ENCODE measurements at places on chromosomes 12 and 14. TPM values are rescaled to one million over a fixed set of nuclear protein-coding genes. Genes with fewer than 3 reads are reported as not detected.

Gene IGFBP6
- 42.5 TPM for total RNA-seq

Gene RNF34
- total RNA-seq = 41.4 TPM

DNA sequence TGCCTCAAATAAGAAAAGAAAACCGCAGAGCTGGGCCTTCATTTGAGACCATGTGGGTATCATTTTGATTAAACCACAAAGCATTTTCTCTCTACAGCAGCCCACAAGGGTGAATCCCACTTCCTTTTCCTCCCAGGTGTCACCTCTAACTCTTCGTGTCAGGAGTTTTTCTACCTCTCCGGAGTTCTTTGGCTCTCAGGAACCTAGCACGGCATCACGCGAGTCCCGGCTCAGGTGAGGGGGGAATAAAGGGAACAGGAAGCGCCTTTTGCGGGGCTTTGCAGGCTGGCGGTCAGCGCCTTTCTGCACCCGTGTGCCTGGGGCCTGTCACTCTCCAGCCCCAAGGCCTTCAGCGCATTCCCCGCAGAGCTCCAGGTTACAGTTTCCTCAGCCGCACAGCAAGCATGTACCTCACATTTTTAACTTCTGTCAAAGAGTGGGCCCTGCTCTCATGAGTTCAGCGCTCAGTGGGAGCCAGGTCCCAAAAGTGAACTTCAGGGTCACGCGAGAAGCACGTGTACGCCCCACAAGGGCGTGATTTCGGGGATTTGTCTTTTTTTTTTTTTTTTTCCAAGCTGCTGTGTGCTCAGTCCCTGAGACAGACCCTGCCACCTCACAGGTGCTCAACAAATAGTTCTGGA, 740 bp upstream of the PRPF40B start:
- no peaks in the 10 kb centered on the region for H3K27me3 ChIP-seq
- H3K36me3 ChIP-seq = no peaks in the 10 kb centered on the region
- DNase-seq = no peak
- peaks cover 4% of the 10 kb centered on the region for H3K4me1 ChIP-seq

DNA sequence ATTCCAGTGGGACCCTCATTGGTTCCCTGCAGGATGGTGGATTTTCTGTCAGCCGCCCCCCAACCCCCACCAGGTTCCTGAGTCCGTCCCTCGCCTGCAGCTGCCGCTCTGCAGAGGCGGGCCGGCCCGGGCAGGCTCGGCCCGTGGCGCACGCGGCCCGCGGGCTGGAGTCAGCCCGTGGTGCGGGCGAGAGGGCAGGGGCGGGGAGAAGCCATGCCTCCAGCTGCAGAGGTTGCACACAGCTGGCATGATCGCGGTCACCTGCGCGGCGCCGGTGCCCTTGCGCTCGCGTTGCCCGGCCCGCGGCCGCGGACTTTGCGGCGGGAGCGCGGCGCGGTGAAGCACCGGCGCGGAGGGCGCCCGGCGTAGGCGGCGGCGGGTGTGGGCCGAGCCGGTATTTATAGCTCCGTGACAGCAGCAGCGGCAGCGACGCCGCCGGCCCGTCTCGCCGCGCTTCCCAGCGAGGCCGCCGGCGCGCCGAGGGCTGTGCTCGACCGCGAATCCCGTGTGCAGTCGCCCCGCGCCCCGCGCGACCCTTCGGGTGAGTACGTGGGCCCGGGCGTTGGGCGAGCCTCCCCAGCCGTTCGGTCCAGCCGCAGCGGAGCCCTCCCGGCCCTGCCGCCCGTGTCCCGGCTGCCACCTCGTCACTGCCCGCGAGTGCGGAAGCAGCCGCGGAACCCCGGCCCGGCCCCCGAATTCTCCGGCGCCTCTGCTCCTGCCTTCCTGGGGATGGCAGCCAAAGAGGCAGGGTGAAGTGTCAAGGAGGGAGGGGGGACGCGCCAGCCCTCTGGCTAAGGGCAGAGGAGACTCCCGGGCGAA, at the start of gene TMEM117:
TSS of gene TMEM117 (plus strand) at position 426 of the 819 bp plus-strand sequence.
- peak within 1 kb of the TSS; percentile 99 for H3K27ac ChIP-seq
- H3K36me3 ChIP-seq = no peaks in the 10 kb centered on the region
- H3K27me3 ChIP-seq = no peaks in the 10 kb centered on the region
- peaks cover 2% of the 10 kb centered on the region for H3K4me1 ChIP-seq
- peak; percentile 80 for DNase-seq

Gene SUSD6
- total RNA-seq = 75.1 TPM

Data from lung (tissue), 17 donors.